ENCODE measurements at places on chromosomes 1 and 21.

GRCh38 chr1:213871179-213871578 lies 116.6 kb upstream of the PROX1 start:
- DNase-seq: no peak

- peak; percentile 76 for DNase-seq
These were observed 33.8 kb downstream of the GDAP2 start for GRCh38 chr1:117895482-117896114.

GRCh38 chr21:16572032-16572431 lies 842.2 kb downstream of the USP25 start:
- no peak for DNase-seq

GRCh38 chr1:208302699-208303238 lies 58.6 kb upstream of the PLXNA2 start:
- no peak for DNase-seq

DNA sequence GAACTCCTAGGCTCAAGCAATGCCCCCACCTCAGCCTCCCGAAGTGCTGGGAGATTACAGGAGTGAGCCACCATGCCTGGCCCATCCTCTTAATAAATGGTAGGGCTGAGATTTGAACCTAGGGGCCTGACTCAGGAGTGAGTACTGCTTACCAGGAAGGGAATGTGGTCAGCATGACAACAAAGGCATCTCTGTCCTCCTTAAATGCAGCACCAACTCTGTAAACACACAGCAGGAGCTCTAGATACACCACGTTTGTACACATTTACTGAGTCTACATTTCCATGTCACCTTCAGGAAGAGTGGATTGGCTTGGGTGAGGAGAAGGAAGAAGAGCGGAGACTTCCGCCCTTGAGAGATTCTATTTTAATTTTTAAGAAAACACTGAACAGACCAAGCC lies 38.5 kb downstream of the HIVEP3 start:
- DNase-seq: no peak

DNA sequence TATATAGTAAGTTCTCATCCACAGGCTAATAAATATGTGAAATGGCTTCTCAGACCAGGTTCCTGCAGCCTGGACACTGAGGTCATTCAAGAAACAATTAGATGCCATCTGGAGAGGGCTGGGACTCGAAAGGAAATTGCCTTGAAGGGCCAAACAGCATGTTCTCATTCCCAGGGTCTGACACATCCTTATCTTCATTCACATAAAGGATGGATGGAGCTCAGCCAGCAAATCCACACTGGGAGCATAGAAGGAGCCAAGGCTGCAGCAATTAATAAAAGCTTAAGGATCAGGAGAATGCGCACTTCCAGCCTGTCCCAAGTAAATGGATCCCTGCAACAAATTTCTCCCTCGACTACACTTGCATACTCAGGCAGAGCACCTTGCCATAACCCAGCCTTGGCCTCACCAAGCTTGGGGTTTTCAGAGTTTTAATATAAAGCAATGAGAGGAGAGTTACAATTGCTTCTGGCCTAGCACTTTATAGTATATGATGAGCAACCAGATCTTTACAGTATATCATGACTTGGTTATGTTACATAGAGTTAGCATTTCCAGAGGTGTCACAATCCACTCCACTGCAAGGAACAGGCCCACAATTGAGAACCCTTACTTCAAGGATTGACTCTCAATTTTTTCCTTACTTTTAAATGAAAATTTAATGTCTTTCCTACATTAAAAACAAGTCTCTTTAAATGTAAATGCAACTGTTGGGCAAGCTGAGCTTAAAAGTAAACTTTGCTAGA lies 55.9 kb downstream of the BCAR3 start:
- no peak for DNase-seq

- DNase-seq: peak; percentile 55
These were observed at the start of gene PRRX1 for GRCh38 chr1:170664093-170664827. TSS of gene PRRX1 (plus strand) at chr1:170664131. CDS start at chr1:170664219, 88 bp downstream.

- no peak for DNase-seq
These were observed 341.3 kb downstream of the USP25 start for GRCh38 chr21:16071092-16071491.

DNA sequence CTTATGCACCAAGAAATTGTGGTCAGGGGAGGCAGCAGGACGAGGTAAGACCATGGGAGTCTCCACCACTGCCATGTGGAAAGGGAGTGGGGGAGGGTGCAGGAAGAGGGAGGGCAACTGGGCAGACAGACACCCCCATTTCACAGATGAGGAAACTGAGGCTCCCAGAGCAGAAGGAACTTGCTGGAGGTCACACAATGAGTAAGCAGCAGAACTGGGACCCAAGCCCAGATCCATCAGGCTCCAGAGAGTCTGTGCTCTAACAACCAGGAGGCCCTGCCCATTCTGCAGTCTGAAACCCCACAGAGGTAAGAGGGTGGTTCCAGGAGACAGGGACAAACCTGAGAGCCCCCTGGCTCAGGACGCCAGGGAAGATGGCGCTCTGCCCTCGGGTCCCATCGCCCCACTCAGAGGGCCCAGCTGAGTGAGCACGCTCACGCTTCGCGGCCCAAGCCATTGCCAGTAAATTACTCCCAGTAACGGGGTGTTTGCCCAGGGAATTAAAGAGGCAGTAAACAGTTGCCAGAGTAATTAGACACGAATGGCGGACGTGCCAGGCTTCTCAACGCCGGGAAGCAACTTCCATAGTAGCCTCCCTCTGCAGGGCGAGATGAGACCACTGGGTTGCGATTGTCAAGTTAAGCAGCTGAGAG lies 59.2 kb downstream of the MATN1 start:
- no peak for DNase-seq

GRCh38 chr1:236457775-236458174 lies 63.7 kb downstream of the EDARADD start:
- no peak for DNase-seq

DNA sequence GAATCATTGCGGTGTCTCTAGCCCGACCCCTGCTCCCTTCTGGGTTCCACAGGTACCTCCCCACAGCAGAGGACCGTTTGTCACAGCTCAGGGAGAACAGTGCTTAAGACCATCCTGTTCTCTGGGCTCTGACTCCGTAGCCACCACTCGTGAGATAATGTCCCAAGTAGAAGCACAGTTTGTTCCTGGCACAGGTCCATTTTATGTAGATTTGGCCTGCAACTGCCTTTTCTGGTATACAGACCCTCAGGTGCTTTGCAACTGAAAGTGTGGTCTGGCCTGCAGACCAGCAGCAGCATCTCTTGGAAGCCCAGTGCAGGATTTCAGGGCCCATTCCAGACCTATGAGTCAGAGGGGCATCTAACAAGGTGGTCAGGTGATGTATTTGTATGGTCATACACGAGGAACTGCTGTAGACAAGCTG lies 28.4 kb upstream of the TMEM125 start:
- no peak for DNase-seq

- DNase-seq: no peak
These were observed 266.3 kb downstream of the RHOU start for GRCh38 chr1:229001467-229002011.

DNA sequence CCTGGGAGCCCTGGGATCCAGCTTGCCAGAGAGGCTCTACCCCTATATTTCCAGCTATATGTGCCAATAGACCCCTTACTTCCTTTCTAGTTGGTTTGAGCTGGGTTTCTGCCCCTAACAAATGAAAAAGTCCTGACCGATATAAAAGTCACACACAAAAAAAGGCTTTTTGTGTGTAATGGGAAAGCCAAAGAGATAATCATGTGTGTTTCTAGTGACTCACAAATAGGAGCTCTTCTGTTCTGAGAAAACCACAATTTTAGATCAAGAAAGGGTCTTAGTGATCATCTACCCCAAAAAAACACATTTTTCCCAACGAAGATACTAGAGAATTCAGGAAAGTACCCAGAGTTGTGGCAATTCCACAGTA lies 23.0 kb upstream of the PLEKHA6 start:
- DNase-seq: no peak

GRCh38 chr21:46035809-46036695 lies 54.5 kb downstream of the COL6A1 start:
- no peak for DNase-seq

DNA sequence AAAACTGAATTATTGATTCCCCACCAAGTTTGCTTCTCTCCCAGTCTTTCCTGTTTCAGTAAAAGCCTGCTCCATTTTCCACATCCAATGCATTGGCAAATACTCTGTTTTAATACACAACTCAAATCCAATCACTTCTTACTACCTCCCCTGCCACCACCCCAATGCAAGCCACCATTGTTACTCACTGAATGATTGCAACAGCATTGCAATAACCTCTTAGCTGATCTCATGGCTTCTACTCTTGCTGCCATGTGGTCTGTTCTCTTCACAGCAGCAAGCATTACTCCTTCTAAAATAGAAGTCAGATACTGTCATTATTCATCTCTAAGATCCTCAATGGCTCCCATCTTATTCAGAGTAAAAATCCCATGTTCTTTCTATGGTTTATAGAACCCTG lies 123.4 kb downstream of the ATP6V1G3 start:
- DNase-seq: no peak

All from neural progenitor cell (in vitro differentiated cells).